ENCODE measurements at places on chromosomes 1 and 21.

- no peak overlapping the region for H3K4me3 ChIP-seq
- H3K4me1 ChIP-seq = no peaks in the 10 kb centered on the region
- no peak overlapping the region for H3K27ac ChIP-seq
- DNase-seq = no peak
These were observed 16.8 kb downstream of the RIPK4 start for GRCh38 chr21:41750051-41750450.

- no peak for DNase-seq
- peaks cover 36% of the 10 kb centered on the region for H3K27me3 ChIP-seq
- H3K4me3 ChIP-seq = no peak overlapping the region
These were observed 667 bp downstream of the HHIPL2 start for GRCh38 chr1:222547260-222547614.

GRCh38 chr1:172779491-172779890 is 120.6 kb downstream of the FASLG start:
- peak overlapping the region; percentile 47 for H3K4me3 ChIP-seq
- no peak for DNase-seq
- H3K4me1 ChIP-seq = peaks cover 5% of the 10 kb centered on the region
- peak overlapping the region; percentile 29 for H3K27ac ChIP-seq

DNA sequence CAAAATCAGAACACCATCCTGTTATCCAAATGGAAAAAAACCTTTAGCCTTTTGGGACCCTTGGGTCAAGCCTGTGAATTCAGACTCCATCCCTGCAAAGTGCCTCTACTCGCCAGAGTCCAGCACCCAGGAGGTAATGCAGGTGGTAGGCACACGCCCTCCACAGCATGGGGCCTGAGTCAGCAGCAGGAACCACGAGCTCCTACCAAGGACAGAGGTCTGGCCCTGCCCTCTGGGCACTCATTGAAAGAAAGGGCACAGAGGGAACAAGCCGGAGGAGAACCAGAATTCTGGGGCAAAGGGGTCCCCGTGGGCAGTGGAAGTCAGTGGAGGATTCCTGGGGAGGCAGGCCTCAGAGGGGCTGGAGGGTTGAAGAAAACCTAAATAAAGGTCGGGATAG is 438.1 kb downstream of the NPHP4 start:
- no peak overlapping the region for H3K4me3 ChIP-seq
- H3K27me3 ChIP-seq = peaks cover 68% of the 10 kb centered on the region
- DNase-seq = no peak
- no peaks in the 10 kb centered on the region for H3K36me3 ChIP-seq
- H3K4me1 ChIP-seq = no peaks in the 10 kb centered on the region

- no peaks in the 10 kb centered on the region for H3K4me1 ChIP-seq
- no peak overlapping the region for H3K27ac ChIP-seq
- no peak overlapping the region for H3K4me3 ChIP-seq
- H3K36me3 ChIP-seq = no peaks in the 10 kb centered on the region
These were observed 336.8 kb downstream of the SEC16B start for GRCh38 chr1:177632923-177633615.

DNA sequence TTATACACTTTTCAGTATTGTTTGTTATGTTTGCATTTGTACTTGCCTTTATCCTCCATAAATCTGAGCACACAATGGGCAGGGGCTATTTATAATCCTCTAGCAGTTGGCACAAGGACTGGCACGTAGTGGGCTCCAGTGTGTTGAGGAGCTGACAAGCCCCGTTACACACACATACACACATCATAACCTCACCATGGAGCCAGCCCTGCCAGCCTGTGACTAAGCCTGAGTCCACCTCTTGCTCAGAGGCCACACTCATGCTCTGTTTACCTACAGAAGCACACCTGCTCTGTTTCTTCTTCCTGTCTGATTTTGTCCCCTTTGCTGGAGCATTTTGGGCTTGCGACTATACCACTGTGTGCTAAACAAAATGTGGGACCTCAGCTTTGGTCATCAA is 64.5 kb upstream of the SPATA6 start:
- no peak overlapping the region for H3K4me3 ChIP-seq
- peaks cover 48% of the 10 kb centered on the region for H3K27me3 ChIP-seq
- no peak overlapping the region for H3K27ac ChIP-seq

GRCh38 chr1:8257621-8258020 is 60.3 kb upstream of the SLC45A1 start:
- no peak overlapping the region for H3K27ac ChIP-seq
- no peak for DNase-seq
- peaks cover 12% of the 10 kb centered on the region for H3K27me3 ChIP-seq
- H3K36me3 ChIP-seq = peaks cover 2% of the 10 kb centered on the region

DNA sequence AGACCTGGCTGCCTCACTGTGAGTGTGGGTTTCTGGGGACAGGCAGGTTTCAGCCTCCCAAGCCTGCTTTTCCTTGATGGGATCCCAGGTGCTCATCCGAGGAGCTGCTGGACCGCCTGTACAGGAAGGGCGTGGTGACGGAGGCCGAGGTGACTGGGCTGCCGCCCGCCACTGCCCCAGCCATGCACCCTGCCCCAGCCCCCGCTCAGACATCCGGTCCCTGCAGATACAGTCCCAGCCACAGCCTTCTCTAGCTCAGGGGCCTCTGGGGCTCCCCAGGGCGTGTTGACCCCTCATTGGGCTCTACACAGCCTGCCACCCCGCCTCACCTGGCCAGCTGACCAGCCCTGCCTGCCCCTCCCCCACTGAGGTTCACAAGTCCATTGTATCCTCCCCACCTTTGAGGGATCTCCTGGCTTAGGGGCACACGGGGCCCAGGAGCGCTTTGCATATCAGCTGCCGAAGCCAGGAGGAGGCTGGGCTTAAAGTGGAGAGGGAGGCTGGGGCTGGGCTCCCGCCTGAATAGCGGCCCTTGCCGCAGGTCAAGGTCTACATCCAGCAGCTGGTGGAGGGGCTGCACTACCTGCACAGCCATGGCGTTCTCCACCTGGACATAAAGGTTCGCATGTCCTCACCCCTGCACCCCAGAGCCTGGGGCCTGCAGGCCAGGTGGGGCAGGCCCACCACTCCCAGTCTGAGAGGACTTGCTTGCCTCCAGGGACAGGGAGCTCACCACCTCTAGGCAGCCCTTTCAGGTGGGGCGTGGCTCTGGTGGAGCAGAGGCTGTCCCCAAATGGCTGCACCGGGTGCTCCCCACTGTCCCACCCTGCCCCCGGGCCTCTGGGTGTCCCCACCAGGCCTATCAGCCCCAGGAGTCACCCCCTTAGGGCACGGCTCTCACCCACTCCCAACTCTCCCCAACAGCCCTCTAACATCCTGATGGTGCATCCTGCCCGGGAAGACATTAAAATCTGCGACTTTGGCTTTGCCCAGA is 38.5 kb downstream of the TRIM11 start:
- DNase-seq = no peak
- H3K27me3 ChIP-seq = no peaks in the 10 kb centered on the region
- H3K36me3 ChIP-seq = no peaks in the 10 kb centered on the region
- H3K4me3 ChIP-seq = no peak overlapping the region
- H3K4me1 ChIP-seq = no peaks in the 10 kb centered on the region

GRCh38 chr1:41173651-41174050 is 68.5 kb downstream of the SCMH1 start:
- DNase-seq = no peak
- H3K27me3 ChIP-seq = no peaks in the 10 kb centered on the region
- H3K4me3 ChIP-seq = no peak overlapping the region
- H3K36me3 ChIP-seq = peaks cover 9% of the 10 kb centered on the region

GRCh38 chr1:84385347-84385746 is 12.9 kb upstream of the DNASE2B start:
- H3K36me3 ChIP-seq = no peaks in the 10 kb centered on the region
- no peak for DNase-seq
- no peaks in the 10 kb centered on the region for H3K4me1 ChIP-seq
- no peak overlapping the region for H3K27ac ChIP-seq
- peaks cover 9% of the 10 kb centered on the region for H3K27me3 ChIP-seq

DNA sequence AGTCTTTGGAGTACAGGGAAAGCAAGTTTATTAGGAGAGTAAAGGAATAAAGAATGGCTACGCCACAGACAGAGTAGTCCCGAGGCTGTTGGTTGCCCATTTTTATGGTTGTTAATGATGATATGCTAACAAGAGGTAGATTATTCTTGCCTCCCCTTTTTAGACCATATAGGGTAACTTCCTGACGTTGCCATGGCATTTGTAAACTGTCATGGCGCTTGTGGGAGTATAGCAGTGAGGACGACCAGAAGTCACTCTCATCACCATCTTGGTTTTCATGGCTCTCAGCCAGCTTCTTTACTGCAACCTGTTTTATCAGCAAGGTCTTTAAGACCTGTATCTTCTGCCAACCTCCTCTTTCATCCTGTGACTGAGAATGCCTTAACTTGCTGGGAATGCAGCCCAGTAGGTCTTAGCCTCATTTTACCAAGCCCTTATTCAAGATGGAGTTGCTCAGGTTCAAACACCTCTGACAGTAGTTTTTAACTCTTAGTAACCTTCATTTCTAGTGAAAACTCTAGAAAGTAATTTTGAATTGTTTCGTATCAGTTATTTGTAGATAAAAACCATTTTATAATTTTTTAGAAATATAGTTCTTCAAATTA is 26.2 kb downstream of the TCP10L start:
- H3K27ac ChIP-seq = no peak overlapping the region
- H3K36me3 ChIP-seq = no peaks in the 10 kb centered on the region
- H3K27me3 ChIP-seq = no peaks in the 10 kb centered on the region
- DNase-seq = no peak
- H3K4me3 ChIP-seq = no peak overlapping the region
